Stimulated activated memory B cell treated with anti-CD40 and anti-IgM and Interleukin-4, amounts not matched to agents 10 μg/mL and 1 μg/mL and 100 μg/mL, for 72 hours (primary cell): ENCODE measurements at places on chromosomes 4 and X.

DNA sequence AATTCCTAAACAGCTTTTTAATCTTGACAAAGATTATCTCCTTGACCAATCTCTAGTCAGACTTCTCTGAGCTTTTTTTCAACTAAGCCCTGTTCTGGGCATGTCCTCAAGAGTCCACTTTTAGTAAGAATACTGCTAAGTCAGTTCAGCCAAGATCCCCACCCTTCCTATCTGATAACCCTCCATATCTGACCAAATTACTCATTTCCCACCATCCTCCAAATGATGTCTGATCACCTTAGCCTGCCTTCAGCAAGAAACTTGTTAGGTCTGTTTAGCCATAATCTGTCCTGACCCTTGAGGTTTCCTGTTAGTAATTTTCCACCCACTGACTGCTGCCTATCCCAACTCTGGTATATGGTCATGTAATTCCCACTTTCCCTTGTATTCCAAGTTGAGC, 65.2 kb downstream of the FAM13A start:
- ATAC-seq = no peak

- no peak for ATAC-seq
Observed at GRCh38 chrX:17377091-17377717, 2.2 kb downstream of the NHS start.

- ATAC-seq = no peak
Observed at GRCh38 chr4:98181809-98182208, 38.5 kb upstream of the STPG2 start.

DNA sequence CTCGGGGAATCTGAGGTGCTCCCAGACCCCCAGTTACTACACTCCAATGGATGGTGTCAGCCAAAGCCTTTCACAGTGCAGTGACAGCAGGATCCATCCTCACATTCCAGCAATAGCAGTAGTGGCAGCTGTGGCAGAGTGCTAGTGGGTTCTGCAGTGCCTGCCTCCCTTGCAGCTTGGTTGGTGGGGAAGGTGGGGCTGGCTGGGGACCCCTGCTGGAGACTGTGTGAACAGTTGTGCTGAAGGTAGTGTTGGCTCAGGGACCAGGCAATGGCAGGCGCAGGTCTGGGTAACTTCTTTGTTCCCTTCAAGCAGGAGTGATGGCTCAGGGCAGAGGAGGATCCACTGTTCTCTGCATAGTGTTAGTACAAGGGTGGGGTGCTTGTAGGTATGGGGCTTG, 343.7 kb upstream of the TRAM1L1 start:
- ATAC-seq = peak; percentile 31

- ATAC-seq = no peak
Observed at GRCh38 chr4:7415927-7416686, 18.6 kb downstream of the PSAPL1 start.

- ATAC-seq = no peak
Observed at GRCh38 chr4:88033309-88033708, 25.9 kb downstream of the PKD2 start.

DNA sequence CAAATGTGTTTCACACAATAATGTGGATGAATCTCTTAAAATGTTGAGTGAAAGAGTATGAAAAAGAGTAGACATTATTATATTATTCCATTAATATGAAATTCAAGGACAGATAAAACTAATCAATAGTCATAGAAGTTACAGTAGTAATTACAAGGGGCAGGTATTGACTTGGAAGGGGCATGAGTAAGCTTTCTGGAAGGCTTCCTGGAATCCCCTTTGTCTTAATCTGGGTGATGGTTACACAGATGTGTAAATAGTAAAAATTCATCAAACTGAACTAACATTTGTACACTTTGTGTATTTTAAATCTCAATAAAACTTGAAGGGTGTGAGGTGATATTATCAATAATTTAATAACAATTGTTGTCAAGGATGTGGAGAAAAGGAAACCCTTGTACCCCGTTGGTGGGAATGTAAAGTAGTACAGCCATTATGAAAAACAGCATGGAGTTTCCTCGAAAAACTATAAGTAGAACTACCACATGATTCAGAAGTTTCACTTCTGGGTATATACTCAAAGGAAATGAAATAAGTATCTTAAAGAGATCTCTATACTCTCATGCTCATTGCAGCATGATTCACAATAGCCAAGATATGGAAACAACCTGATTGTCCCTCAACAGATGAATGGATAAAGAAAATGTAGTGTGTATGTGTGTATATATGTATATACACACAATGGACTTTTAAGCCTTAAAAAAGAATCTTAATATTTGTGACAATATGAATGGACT, 96.9 kb upstream of the MID1IP1 start:
- ATAC-seq = no peak

GRCh38 chr4:152516156-152516555, 19.7 kb downstream of the FBXW7 start:
- no peak for ATAC-seq

DNA sequence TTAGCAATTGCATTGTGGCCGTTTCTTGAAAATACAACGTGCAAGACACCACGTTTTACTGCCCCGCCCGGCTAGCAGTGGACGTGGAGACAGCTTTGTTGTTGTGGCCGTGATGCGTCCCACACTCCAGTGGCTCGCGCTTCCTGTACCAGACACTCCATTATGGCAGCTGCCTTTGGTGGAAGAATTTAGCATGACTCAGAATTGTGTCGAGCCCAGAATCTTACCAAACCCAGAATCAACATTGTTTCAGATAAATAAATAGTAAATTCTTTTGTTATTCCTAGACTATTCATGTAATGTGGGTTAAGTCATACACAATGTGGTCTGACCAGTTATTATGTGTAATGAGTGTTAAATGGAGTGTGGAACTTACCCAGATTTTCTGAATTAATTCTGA, 25.3 kb upstream of the S100P start:
- no peak for ATAC-seq

DNA sequence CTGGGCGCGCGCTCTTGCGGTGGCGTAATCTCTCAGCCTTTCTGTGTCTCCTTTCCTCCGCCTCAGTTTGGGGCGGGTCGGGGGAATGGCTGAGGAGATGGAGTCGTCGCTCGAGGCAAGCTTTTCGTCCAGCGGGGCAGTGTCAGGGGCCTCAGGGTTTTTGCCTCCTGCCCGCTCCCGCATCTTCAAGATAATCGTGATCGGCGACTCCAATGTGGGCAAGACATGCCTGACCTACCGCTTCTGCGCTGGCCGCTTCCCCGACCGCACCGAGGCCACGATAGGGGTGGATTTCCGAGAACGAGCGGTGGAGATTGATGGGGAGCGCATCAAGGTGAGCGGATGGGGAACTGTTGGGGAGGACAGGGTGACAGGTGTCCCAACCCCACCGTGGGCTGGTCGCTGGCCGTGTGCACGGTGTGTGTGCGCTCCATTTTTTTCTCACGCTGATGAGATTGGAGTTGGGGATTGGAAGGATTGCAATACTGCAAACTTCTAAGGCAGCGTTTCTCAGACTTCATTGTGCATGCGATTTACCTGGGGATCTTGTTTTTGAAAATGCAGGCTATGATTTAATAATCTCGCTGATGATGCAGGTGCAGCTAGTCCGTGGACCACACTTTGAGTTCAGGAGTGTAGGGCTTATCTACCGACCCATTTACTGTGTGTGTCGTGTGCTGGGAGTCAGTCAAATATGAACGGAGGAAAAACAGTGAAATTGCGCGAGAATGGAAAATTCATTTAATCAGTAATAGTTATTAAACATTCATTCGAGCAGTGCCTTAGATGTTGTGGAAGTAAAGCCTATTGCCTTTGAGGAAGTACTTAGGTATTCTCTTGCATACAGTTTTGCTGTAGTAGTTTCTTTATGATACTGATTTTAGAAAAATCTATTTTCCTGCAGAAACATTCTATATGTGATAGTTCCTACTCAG, at the start of gene RAB33B:
Gene RAB33B, plus strand, starts transcription at position 11 of the 935 bp plus-strand sequence. Its CDS starts 75 bp downstream, at position 86.
- ATAC-seq = peak; percentile 17

GRCh38 chrX:330726-331150, 12.1 kb upstream of the GTPBP6 start:
- no peak for ATAC-seq

DNA sequence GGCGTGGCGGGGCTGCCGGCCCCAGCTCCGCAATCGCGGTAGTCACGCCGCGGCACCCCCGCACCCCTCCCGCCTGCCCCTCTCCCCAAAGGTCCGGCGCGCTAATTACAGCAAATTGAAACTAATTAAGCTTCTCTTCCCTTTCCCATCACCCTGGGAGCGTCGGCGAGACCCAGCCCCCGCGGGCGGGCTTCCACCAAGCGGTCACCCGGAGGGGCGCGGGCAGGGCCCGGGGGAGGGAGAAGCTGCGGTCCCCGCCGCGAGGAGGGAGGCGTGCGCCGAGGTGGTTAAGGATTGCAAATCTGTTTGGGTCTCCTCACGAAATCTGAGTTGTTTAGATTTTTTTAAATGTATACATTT, 13.1 kb downstream of the ARX start:
- ATAC-seq = no peak

GRCh38 chr4:64581422-64581821, 172.2 kb upstream of the TECRL start:
- ATAC-seq = no peak

DNA sequence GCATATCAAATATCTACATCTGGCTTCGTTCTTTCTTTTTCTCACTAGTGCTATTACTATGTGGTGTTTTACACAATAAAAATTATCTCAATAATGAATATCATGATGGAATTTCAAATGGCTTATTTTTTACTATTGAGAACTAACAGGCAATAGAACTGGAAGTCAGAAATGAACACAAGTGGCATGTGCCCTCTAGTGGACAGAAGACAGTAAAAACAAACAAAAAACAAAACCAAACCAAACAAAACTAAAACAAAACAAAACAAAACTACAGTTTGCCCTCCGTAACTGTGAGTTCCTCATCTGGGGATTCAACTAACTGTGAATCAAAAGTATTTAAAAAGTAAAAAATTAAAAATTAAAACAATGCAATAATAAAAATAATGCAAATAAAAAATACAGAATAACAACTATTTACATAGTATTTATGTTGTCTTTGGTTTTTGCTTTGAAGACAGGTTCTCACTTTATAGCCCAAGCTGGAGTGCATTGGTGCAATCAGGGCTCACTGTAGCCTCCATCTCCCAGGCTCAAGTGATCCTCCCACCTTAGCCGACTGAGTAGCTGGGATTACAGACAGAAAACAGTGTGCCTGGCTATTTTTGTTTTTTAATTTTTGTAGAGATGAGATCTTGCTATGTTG, 195.6 kb upstream of the TACR3 start:
- ATAC-seq = no peak

DNA sequence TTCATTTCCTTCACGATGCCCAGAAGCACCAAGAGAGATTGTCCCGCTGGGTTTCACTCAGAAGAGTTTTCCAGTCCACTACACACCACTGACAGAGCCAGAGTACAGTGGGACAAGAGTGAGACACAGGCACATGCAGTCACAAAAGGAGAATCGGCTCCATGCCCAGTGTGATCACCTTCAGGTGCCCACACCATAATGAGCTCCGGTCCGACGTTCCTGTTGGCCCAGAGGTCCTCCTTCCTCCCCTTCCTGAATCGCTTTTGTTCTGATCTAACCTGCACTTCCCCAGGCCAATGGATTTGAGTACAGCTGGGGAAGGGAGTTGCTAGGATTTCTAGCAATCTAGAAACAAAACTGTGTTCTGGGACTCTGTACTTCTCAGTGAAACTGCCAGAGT, 4.6 kb upstream of the CHRNA9 start:
- no peak for ATAC-seq

DNA sequence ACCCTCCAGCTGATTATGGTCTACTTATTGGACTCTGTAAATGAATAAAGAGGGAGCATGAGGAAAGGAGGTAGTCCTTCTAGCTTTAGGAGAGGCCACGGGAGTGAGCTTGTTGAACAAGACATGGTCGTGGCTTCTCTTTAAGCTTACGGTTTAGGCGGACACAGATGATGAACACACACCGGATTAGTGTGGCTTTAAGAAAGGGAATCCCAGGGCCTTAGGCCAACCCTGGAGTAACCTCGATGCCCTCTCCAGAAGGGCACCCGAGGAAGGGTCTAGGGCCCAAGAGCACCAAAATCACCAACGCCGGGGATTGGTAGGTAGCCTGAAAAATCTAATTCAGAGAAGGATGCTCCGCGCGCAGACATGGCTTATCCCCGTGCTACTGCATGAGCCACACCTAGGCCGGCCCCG, 39.4 kb downstream of the ERVMER34-1 start:
- peak; percentile 6 for ATAC-seq
